ENCODE measurements at places on chromosomes 16 and 17.

- DNase-seq, result no peak
These were observed 80.7 kb upstream of the CES5A start for GRCh38 chr16:55955845-55956244.

DNA sequence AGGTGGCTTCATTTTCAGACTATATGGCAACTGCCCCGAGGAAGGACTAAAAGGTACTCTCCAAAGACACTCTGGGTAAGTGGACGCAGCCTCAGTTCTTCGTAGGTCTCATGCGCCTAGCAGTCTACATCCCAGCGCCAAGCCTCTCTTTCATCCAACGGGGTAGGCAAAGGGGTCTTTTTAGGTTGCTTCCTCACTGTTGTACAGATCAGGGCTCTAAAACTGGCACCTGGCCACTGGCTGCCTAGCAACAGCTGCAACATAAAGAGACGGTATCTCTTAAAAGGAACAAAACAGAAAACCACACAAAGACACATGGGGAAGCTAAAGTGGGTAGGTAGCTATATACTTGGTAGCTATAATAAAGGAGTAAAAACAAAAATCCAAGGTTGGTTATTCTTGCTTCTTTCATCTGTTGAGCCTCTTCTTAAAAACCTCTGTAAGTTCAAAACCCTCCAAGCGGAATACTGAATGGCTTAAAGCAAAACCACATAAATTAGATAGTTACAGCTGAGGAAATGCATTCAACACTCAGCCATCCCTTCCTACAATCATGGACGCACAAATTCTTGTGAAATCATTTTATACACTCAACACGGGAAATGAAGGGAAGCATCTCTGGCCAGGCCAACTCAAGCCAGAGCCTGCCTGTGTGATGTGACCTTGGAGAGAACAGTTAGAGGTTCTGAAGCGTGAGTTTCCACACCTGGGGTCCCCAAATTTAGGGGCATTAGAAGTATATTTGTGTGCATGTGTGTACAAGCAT lies 22.7 kb downstream of the CYTH1 start:
- DNase-seq, result peak; percentile 95

DNA sequence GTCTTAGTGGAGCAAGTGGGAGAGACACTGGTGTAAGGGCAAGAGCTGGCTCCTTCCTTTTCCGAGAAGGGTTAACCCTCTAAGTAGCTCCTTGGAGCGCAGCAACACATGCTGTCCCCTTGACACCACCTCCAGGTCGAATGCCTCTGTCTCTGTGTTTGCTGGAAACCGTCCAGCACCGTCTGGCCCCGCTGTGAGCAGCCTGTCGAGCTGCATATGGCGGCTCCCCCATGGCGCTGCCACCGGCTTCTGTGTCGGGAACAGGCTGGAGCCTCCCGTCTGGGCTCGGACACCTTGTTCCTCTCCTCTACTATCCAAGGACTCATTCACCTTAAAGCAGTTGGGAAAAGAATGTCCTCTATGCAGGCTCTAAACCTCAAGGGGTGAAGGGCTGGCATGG lies 28.9 kb upstream of the WSCD1 start:
- DNase-seq, result no peak

DNA sequence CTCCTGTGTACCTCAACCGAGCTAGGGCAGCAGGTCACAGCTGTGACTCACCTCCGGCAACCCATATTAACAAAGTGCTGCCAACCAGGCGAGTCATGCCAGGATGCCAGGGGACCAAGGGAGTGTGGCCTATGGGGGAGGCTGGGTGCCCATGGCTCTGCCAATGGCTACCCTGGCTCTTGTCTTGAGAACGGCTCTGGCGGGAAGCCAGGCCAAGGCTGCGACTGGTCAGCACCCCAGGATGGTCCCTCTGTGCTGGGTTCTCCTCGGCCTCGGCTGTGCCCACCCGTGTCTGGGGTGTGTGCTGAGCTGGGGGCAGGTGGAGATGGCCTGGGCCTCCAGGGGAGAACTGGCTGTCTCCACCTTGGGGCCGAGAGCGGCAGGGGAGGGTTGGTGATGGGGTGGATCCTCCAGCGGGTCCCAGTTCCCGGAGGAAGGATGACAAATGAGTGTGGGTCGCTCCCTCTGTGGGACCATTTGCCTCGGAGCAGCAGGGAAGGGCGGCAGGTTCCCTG lies 75.8 kb downstream of the MRC2 start:
- DNase-seq, result no peak

DNA sequence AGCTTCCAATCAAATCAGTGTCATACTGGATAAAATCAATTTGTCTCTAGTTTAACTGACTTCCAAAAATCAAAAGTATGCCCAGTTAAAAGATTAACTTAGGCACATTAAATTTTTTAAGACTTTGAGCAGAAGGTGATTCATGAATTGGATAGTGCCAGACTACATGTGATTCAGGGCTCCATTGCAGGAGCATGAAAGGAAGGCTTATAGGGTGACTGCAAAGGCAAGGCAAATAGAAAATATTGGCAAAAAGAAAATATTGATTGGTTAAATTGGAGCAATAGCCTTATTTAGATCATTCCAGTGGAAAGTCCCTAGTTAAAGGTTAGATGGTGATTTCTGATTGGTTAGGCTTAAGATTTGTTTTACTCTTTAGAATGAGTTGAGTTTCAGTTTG lies 223.9 kb upstream of the ERCC4 start:
- no peak for DNase-seq

DNA sequence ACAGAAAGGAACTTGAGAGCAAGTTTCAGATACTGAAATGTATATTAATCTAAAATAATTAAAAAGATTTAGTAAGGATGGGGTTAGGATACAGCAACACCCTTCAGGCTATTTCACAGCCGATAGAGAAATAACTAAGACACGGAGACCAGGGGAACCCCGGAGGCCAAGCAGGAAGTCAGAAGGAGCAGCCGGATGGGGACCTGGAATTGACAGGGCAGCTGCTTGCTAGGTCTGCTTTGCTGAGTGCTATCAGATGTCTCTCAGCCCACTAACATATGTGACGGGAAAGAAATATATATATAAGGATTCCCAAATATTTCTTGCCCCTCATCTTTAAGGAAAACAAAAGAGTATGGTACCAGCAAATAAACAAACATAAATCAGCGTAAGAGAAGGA lies 154.1 kb upstream of the CDH5 start:
- no peak for DNase-seq

GRCh38 chr17:27403480-27404005 lies 52.7 kb upstream of the KSR1 start:
- DNase-seq, result peak; percentile 43

DNA sequence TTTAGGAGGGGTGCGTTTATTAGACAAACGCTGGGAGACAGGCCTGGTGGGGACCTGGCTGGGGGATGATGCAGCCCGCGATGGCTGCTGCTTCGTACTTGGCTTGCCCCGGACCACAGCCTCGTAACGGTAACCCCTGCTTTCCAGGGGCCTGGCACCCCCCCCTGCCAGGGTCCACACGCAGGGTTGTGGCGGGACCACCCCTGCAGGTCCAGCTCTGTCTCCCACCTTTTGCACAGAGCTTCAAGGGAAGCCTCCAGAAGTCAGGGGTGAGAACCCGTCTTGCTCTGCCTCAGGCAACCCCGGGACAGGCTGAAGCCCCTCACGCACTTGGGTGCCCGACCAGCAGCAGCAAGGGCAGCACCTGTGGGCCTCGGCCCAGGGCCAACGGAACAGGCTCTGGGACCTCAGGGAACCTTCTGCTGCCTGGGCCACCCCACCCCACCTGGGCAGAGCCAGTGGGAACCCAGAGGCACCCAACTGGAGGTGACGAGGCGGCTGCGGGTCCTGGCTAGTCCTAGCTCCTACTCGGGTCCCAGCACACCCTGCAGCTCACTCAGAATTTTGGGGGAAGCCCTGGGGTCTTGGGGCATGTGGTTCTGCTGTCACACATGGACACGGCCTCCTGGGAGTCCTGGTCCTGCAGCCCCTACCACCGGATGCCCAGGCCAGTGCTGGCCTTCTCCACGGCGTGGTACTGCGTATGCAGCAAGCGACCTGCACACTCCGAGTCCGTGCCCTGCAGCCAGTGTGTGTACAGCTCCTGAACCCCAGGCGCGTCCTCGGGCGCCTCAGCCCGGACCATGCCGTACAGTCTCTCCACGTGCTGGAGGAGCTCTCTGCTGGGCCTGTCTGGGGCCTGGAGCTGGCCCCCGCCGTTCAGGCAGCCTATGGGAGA lies 3.1 kb downstream of the HAGHL start:
- peak; percentile 3 for DNase-seq

GRCh38 chr17:59370593-59371299 lies 39.3 kb downstream of the YPEL2 start:
- DNase-seq, result no peak

GRCh38 chr17:56108811-56109284 lies 44.4 kb upstream of the ANKFN1 start:
- no peak for DNase-seq

DNA sequence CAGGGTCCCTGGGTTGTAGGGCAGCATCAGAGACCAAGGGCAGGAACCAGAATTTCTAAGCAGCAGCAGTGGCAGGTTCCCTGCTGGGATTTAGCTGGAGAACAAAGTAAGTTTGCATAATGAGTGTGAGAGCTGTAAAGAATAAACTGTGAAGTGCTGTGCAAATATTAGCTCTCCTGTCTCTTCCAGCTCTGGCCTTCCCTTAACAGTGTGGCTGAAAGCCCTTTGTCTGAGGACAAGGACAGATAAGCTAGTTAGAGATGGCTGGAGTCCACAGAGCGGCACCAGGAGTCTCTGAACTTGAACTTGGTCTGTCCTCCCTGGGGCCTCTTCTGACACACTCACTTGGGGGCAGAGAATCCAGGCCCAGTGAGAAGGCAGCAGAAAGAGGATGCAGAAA lies 98.2 kb upstream of the WSCD1 start:
- no peak for DNase-seq

DNA sequence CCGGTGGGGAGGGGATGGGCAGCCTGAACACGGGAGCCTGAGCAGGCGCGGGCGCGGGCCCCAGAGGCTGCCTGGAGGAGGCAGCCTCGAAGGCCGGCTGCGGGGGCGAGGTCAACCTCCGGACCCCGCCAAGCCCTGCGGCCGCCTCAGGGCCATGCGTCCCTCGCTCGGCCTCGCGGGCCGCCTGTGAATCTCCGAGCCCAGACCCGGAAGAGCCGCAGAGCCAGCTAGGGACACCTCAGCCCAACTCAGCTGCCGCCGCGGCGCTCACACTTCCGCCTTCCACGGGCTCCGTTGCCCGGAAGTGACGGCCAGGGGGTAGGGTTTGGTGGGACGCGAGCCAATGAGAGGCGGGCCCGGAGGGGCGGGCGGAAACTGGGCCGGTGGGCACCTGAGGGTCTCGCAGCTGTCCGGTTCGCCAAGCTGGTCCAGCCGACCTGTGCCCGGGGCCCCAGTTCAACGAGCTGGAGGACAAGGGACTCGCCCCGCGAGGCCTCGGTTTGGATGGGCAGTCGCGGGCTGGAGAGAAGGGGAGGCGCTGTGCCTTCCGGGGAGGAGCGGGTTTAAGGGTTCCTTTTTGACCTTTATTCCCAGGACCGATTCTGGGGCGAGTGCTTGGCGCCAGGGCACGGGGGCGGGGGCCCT lies at the start of gene SLC38A10:
Gene SLC38A10, minus strand, starts transcription at position 277 of the 645 bp plus-strand sequence. CDS start 386 bp downstream, outside the sequence.
- peak; percentile 96 for DNase-seq

DNA sequence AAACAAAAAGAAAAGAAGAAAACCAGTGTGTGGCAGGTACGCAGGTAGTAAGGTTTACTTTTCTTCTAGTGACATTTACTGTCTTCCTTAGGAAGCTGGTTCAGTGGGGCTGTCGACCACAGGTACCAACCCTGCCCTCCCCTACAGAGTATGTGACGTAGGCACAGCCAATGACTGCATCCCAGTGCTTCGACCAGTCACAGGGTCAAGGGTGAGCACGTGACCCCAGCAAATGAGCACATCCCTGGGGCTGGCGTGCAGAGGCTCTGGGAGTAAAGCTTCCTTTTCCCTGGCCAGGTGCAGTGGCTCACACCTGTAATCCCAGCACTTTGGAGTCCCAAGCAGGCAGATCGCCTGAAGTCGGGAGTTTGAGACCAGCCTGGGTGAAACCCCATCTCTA lies 38.9 kb upstream of the PLCG2 start:
- no peak for DNase-seq

- no peak for DNase-seq
These were observed 30.8 kb downstream of the EFCAB5 start for GRCh38 chr17:29972277-29972676.

- no peak for DNase-seq
These were observed 7.5 kb upstream of the KCNJ12 start for GRCh38 chr17:21368545-21369246.

- DNase-seq, result peak; percentile 44
These were observed 1.5 kb downstream of the REXO5 start for GRCh38 chr16:20807862-20808261.

DNA sequence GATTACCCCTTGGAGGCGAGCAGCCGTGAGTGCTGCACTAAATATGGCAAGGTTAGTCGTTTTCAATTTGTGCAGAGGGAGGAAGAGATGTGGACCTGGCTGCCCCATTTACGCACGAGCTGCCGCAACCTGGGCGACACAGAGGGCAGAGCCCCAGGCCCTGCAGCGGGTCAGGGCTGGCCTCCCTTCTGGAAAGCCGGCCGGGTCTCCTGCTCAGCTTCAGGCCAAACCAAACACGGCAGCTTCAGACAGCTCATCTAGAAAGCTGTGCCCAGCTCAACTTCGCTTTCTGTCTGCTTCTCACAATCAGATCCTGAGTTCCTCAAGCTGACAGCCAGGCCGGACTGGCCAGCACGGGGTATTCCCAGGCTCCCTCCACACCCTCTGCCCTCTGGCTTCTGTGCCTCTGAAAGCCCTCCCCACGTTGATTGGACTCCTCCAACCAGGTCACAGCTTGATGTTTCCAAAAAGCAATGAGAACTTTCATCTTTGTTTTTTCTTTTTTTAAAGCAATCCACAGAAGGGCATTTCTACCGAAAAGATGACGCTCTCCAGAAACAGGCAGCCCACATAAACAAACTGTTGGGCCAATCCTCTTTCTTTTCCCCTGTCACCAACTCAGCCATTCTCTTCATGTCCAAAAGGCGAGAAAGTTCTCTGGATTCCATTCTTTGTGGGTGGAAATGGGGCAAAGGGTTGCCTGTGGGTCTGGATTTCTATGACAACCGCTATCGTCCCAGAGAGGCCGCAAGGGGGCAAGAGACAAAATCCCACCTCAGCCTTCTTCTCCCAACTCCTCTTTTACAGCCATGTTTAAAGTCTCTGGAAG lies 189.0 kb downstream of the ZFHX3 start:
- DNase-seq, result no peak
